ENCODE measurements at places on chromosomes 7 and 10.

GRCh38 chr7:46586406-46586805 is 665.3 kb upstream of the IGFBP3 start:
- no peak for DNase-seq

DNA sequence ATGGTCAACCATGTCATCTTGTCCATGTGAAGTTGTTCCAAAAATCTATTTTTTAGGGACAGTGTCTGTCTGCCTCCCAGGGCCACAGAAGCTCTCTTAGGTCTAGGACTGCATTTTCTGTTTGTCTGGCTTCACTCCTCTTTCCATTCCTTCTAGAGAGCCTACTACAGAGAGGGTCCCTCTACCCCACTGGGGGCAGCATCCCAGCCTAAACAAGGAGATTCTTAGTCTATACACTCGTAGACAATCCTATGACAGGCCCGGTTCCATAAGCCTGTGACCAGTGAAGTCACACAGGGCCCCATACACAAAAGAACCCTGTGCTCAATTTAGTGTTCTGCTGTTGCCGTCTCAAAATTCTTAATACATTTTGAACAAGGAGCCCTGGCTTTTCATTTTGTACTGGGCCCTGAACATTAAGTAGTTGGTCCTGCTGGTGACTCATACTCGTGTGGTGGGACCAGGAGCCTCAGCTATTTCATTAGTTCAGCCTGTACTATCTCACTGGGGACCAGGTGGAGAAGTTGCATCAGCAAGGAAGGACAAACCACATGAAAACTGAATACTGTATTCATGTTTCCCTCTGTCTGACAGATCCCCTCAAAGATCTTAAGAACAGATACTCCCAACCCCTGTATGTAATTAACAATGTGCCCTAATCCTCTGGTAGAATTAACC is 23.5 kb upstream of the FAM180A start:
- no peak for DNase-seq

- no peak for DNase-seq
Measured at GRCh38 chr7:47471358-47471703, 110.6 kb downstream of the TNS3 start.

DNA sequence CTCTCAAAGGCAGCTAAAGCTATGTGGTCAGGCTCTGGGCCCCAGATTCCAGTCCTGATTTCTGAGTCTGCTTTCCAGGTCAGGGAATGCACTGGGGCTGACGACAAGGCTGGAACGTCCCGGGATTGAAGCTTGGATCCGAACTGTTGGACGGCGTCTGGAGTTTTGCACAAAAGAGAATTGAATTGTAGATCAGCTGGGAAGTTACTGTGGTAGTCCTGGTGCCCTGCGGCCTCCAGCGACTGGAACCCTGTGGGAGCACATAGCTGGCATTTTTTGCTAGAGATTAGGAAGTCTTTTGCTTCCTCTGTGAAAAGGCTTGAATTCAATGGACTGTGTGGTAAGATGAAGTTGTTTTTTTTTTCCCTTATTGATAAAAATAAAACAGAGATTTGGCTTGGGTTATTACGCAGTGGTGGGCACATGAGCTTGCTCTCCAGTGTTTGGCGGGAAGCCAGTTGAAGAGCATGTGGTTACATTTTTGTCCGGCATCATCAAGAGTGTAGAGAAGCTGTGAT is at the start of gene HK1:
TSS of gene HK1 (plus strand) at position 51 of the 518 bp plus-strand sequence.
- DNase-seq = no peak

DNA sequence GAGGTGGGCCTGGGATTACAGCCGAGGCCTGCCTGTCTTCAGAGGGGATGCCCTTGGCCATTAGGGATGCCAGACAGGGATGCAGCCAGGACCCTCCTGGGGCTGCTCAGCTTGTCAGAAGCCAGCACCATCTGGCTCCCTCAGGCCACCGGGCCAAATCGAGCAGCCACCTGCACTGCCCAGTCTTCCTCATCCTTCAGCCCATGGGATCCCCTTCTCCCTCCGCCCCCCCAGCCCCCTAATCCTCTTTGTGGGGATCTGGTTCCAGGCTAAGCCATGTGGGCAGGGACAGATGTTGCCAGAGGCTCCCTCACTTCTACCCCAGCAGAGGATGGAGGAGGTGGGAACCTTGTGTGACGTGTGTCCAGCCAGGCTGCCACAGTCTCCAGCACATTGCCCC is 137.4 kb upstream of the PPIF start:
- DNase-seq = no peak

DNA sequence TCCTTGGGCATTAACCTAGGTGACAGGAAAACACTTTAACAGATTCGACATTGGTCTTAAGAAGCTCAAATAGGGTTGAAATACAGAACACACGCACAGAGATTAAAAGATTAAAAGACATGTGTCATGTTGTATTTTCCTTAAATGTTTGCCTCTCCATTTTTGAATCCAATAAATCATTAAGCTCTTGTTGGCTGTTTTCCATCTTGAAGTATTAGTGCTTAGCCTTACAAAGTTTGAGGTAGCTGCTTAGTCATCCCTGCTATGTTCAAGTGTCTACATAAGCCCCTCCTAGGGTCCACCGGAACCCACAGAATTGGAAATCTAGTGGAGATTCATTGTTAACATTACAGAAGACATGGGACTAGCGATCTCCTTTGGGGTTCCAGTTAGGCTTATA is 12.7 kb upstream of the GJD4 start:
- no peak for DNase-seq

DNA sequence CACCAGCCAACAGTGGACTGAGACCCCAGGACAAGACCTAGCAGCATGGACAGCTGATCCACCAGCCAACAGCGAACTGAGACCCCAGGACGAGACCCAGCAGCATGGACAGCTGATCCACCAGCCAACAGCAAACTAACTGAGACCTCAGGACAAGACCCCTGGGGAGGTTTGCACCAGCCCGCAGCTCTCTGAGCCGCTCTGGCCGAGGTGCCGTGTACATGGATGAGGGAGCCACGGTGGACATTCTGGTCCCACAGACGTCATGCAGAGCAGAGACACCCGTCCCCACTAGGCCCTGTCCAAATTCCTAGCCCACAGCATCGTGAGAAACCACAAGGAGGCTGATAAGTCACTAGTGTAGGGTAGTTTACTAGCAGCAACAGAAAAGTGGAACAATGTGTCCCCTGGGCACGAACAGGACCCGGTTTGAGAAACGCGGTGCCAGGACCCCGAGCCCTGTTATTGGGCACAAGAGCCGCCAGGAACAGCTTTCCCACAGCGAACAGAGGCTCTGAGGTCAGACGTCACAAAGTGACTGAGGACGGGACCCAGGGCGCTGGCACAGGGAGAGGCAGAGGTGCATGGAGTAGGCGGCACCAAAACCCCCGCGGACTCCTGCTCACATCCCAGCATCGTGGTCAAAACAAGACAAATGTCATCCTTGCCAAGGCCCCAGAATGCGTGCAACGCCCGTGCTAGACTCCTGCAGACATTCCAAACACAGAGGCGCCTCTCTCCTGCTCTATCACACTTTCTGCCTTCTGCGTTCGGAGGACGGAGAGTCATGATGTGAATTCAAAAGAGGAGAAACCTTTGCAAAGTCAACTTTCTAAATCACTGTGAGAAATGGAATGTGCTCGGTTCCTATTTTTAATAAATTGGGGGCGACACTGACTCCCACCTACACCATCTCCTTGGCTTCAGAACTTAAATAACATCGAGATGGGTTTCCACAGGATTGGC is 8.1 kb downstream of the STK32C start:
- DNase-seq = no peak

DNA sequence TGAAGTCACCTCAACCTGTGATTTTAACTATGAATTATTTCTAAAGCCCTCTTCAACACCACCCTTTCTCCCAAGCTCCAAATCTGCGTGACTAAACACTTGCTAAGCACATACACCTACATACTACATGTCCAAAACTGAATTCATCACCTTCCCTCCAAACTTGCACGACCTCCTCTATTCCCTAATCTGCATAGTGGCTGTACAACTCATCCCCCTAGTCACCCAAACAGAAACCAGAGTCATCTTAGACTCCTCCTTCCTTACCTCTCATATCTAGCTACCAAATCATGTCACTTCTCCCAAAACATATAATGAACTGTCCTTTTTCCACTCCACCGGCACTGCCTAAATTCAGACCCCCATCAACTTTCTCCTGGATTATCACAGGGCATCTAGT is 16.2 kb downstream of the ARHGAP21 start:
- DNase-seq = no peak

DNA sequence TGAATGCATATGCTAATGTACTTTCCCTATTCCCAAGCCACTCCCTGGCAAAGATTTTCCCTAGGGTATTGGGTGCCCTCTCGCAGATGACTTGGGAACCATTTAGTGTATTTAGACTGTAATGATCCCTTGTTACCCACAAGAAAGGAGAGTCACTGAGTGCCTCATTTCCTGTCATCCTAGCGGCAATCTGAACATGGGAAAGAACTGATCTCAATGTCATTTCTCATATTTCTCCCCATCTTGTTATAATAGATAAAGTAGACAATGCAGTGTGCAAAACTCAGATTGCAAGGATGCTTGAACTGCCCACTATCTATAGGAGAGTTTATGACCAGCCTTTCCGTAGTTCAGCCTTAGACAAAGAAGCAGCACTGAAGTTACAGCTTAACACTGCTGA is 123.3 kb downstream of the MICU1 start:
- no peak for DNase-seq

GRCh38 chr7:25842201-25842733 is 309.7 kb upstream of the NFE2L3 start:
- DNase-seq = no peak

GRCh38 chr7:149719050-149719899 is 54.1 kb downstream of the ZNF467 start:
- DNase-seq = no peak
